ENCODE measurements at places on chromosomes 2 and 18. TPM values are rescaled to one million over a fixed set of nuclear protein-coding genes. Genes with fewer than 3 reads are reported as not detected.

GRCh38 chr2:198307093-198307492 is 502.7 kb downstream of the PLCL1 start:
- DNase-seq: no peak

- DNase-seq: peak; percentile 79
These were observed 15.2 kb downstream of the PRELID3A start for GRCh38 chr18:12422936-12423335.

The ZBTB7C gene
- total RNA-seq: not detected

DNA sequence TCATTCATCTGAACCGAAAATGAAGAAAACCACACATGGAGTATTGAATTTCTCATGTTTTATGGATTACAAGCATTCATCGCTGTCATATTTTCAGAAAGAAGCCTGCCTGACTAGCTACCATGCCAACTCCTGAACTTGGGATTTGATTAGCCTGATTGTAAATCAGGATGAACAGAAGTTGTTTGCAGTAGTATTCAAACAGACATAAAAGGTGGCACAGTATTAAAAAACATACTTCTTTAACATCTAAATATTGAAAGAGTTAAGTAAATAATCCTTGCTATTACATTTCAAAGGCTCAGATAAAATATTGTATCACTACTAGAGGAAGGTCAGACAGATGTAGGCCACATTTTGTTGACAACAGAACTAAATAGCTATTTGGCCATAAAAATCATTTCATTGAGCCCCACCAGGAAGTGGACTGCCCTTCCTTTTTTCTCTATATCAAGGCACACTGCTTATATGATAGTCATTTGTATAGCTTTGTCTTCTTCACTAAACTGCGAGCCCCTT is 21.6 kb downstream of the SLC38A11 start:
- no peak for DNase-seq

DNA sequence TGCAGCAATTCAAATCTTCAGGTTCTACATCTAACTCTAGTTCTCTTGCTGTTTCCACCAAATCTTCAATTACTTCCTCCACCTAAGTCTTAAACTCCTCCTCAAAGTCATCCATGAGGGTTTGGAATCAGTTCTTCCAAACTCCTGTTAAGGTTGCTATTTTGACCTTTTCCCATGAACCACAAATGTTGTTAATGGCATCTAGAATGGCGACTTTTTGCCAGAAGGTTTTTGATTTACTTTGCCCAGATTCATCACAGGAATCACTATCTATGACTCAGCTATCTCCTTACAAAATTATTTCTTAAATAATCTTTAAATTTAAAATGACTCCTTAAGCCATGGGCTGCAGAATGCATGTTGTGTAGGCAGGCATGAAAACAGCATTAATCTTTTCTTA is 368.9 kb upstream of the TNP1 start:
- no peak for DNase-seq

GRCh38 chr2:33660416-33661123 is 61.5 kb upstream of the FAM98A start:
- no peak for DNase-seq

The C2orf80 gene
- not detected for total RNA-seq

DNA sequence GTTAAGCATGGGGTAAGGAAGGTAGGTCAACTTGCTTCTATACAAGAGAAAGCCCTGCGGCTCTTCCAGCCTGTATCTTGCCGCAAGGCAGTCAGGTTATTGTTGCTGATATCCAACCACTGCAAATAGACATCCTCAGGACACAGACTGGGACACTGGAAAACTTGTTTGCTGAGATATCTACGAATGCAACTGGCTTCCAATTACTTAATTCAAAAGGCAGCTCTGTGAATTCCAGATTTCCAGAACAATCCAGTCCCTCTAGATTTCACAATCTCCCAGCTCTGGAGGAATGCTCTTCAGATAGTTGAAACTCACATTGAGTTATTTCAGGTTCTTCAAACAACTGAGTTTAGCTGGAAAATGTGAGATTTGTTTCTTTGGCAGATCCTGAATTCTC is 34.6 kb upstream of the SP9 start:
- peak; percentile 23 for DNase-seq

DNA sequence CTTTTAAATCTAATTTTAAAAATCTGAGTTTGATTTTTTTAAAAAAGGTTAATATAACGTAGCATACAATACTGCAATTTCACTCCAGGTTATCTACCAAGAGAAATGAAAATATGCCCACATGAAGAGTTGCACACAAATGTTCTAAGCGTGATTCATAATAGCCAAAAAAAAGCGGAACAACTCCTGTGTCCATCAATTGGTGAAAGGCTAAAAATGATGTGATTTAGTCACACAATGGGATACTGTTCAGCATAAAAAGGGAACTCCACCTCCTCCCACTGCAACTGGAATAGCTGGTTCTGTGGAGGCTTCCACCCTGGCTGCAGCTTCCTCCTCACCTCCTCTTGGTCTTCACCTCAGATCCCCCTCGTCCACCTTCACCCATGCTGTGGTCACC is 132.8 kb downstream of the PIK3C3 start:
- no peak for DNase-seq

DNA sequence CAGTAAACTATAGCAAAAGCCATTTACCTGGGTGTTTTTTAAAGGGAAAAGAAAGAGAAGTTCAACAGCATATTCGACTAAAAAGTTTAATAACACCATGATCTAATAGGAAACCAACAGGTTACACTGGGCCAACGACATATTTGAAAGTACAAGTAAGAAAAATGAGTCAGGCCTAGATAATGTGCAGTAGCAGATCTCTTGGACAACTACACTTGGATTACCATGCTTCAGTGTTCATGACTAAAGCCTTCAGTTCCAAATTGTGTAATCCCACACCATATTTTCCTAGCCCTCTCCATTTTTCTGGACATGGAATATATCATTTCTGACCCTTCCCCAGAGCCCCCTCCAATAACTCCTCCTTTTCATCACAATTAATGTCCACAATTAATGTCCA is 39.1 kb upstream of the FIGN start:
- DNase-seq: no peak

All from Karpas-422 (cell line).